BE2C (cell line): ENCODE measurements at places on chromosomes 7 and 10.

DNA sequence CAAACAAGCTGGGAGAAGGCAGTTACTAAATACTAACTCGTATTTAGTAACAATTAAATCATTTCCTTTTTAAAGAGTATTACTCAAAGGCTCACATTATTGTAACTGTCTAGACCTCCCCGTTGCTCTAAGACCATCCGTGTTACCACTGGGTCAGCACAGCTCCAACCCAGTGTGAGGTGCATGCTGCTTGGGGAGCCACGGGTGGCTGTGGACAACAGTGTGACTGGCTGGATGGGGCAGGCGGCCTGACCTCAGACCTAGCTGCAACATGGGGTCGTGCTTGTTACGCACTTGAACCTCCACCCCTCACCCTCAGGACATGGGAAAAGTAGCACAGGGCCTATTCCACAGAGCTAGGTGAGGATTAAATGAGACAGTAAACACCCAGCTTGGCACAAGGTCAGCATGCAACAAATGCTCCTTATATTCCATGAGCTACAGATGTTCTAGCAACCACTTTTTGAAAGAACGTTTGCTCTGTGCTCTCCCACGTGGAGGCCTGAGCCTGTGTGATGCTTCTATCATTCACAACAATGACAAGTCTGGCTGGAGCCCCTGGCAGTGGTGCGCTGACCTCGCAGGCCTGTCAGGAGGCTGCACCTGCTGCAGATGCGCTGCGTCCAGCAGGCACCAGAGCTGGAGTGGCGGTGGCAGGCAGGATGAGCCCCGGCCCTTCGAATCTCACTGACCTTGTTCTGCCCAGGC, 135.7 kb downstream of the PKD1L1 start:
- DNase-seq, result no peak

DNA sequence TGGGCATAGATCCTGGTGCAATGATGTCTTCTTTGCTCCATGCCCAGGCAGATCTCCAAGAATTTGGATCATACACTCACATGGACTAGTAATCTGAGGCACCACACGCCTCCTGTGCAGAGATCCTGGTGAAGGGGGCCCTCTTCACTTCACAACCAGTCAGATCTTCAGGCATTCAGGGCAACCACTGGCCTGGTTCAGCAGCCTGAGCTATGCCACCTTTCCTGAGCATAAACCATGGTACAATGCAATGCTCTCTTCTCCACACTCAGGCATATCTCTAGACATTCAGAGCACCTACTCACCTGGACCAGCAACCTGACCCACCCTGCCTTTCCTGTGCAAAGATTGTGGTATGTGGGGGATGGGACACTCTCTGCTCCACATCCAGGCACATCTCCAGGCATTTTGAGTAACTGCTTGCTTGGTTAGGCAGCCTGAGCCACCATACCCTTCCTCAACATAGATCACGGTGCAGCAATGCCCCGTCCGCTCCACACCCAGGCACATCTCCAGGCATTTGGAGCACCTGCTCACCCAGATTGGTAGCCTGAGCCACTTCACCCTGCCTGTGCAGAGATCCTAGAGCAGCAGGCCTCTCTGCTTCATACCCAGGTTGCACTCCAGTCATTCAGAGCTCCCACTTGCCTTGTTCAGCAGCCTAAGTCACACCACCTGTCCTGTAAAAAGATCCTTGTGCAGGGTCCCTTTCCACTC, 532.2 kb upstream of the STEAP1 start:
- DNase-seq, result no peak

GRCh38 chr7:77415823-77416620, at the start of gene GSAP:
Gene GSAP, minus strand, starts transcription at chr7:77416349. Its CDS starts 28 bp downstream, at chr7:77416321.
- peak; percentile 19 for DNase-seq

GRCh38 chr10:11336722-11337162, 274.7 kb downstream of the USP6NL start:
- no peak for DNase-seq

- no peak for DNase-seq
These were observed 9.1 kb downstream of the ZYX start for GRCh38 chr7:143390104-143390772.

DNA sequence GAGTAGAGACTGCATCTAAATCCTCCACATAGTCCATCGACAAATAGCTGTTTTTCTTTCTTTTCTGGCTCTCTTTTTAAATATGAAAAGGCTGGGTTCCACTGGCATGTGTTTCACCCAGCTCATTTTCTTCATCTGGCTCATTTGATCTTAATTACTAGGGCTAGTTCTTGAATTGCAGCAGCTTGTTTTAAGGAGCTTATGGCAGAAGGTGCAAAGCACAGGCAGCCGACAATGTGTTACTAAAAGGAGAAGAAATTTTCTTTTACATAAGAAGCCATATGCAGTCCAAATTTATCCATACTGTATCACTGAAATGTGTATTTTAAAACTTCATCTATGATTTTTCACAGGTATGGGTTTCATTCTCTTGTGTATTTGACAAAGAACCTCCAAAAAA, 205.6 kb upstream of the PTER start:
- DNase-seq, result no peak

DNA sequence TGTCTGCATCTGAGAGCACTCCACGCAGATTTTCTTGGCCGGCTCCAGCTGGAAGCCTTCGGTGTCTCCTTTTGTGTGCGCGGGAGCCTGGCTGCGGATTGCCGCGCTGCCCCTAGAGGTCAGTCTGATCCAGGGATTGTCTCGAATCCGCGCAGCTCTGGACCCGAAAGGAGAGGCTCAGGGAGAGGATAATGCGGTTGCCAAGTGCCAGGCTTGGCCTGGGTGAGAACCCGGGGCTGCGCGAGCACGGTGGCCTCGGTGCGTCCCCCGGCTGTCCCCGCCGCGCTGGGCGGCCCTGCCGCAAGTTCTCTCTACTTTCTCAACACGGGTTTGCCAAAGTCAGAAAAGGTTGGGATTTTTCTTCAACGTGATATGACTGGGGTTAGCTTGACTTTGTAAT, 140.9 kb downstream of the ADCYAP1R1 start:
- DNase-seq, result peak; percentile 77

- DNase-seq, result no peak
These were observed 62.8 kb downstream of the PPP1R3A start for GRCh38 chr7:113856010-113856409.

DNA sequence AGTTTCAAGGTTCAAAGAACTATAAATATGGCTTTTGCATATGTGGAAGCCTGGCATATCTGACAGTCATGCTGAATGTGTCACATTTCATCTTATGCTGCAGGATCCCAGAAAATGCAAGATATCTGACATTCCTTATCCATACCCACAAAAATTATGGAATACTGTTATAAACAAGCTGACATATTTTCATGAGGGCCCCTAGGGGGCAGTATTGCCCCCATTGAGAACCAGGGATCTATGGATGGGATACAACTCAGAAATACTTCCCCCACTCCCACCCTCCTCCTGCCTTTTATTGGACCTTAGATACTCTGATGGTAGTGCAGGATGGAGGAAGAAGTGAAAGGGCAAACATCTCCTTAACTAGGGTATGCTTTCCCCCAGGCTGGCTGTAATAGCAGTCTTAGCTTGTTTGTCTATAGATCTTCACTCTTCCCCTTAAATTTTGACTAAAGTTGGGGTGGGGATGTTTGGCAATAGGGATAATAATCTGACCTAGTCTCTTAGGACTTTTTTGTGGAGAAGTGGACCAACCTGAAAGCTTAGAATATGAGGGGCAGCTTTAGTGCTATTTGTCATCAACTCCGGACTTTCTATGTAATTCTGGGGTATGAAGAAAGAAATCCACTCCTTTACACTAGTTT, 3.5 kb upstream of the GNGT1 start:
- peak; percentile 17 for DNase-seq

DNA sequence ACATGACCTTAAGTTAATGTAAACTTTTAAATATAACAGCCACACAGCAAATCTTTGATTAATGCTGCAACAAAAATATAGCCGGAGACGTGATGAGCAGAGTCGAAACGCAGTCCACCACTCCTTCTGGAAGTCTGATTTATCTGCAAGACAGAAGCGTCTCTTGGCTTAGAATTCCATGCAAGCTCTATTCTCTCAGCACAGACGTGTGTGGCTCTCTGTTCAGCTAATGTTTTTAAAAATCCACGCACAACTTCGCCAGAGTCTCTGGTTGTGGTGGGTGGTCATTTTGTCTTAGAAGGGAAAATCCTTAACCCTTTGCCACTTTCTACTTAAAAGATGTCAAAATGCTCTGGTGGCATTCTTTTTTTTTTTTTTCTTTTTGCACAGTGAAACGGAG, 438.0 kb upstream of the MGMT start:
- DNase-seq, result no peak

DNA sequence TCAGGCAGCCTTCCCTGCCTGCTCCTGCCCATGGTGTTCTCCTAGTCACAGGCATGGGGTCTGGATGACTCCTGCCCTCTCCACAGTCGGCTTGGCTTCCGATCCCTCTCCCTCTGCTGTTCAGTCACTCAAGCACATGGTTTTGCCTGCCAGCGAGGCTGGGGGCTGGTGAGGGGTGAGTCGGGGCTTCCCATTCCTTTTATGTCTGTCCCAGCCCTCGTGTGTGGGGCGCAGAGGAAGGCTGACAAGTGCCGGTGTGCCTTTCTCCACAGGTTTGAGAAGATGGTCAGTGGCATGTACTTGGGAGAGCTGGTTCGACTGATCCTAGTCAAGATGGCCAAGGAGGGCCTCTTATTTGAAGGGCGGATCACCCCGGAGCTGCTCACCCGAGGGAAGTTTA, 40.1 kb downstream of the TACR2 start:
- DNase-seq, result no peak

DNA sequence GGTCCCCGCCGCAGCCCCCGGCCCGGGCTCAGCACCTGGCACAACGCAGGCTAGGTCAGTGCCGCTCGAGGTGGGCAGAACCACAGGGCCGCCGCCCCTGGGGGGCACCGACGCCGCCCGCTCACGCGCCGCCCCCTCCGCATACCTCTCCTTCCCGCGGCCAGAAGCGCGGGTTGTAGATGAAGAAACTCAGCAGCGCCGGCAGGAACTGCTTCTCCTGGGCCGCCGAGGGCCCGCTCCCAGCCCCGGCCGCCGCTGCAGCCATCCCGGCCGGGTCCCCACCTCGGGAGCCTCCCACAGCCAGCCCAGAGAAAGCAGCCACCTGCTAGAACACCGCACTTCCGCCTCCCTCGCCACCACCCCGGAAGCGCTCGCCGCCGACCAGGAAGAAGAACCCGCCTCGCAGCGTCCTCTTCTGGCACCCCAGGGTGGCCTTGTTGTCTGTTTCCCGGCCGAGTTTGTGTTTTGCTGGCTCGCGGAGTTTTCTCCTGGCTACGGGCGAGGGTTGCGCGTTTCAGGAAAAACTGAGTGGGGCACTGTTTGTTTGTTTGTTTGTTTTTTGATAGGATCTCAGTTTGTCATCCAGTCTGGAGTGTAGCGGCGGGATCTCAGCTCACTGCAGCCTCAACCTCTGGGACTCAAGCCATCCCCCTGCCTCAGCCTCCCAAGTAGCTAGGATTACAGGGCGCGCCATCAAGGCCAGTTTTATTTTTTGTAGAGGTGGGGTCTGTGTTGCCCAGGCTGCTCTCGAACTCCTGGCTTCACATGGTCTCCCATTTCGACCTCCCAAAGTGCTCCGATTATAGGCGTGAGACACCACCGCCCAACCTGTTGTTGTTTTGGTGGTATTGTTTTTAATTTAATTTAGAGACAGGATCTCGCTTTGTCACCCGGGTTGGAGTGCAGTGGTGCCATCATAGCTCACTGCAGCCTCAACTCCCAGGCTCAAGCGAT, 17.7 kb downstream of the OCM2 start:
- DNase-seq, result peak; percentile 80

- DNase-seq, result no peak
These were observed 103.8 kb upstream of the APBB1IP start for GRCh38 chr10:26334232-26334931.

- DNase-seq, result no peak
These were observed 13.7 kb upstream of the TSPAN15 start for GRCh38 chr10:69437321-69438259.

DNA sequence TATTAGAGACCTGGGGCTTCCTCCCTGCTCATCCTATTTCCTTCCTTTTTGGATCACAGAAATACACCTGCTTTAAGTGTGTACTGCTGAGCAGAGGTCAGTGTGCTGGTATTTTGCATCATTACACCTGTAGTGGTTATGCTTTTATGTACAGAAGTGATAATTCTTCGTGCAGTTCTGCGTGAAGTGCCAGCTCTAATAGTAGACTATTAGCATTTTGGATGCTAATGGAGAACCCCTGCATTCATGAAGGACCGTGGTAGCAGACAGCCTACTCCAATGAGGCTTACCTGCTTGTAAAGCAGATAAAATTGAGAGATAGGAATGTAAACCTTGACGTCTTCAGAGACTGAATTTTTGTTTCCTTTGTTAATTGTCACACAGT, 114.3 kb downstream of the CDK14 start:
- DNase-seq, result no peak

DNA sequence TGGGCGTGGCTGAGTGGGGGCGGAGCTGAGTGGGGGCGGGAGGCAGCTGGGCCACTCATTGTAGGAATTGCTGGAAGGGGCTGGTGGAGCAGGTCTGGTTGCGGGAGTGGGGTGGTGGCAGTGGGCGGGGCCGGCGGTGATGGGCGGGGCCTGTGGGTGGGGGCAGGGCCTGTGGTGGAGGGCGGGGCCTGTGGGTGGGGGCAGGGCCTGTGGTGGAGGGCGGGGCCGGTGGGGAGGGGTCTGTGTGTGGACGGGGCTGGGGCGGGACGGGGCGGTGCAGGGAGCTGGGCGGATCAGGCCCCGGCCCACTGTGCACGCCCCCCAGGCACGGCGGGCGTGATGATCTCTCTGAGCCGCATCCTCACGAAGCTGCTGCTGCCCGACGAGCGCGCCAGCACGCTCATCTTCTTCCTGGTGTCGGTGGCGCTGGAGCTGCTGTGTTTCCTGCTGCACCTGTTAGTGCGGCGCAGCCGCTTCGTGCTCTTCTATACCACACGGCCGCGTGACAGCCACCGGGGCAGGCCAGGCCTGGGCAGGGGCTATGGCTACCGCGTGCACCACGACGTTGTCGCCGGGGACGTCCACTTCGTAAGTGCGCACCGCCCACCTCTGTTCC, 14.0 kb downstream of the SLC29A4 start:
- peak; percentile 49 for DNase-seq

DNA sequence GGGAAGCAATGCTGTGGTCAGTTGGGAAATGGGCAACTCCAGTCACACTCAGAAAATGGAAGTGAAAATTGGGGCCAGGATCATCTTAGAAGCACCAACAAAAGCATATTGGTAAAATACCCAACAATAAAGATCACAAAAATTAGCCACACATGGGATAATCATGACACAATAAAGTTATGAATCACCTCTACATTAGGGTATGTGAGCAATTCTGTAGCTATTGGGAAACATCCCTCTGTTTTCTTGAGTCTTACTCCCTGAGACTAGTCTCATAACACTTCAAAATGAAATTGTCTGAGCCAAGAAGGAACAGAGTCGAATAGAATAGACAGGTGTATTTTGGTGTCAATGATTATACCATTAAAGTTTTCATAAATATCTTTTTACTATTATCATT, 178.3 kb downstream of the DYNC1I1 start:
- DNase-seq, result no peak
